Stimulated activated CD4-positive, alpha-beta T cell treated with anti-CD3 and anti-CD28 coated beads, Interleukin-15, amount 100 ng/mL, for 24 hours (primary cell): ENCODE measurements at places on chromosomes 13 and 19.
A peak's percentile ranks its signal among the peaks of the same experiment; 100 is the strongest.

- no peak for DNase-seq
These were observed 5.7 kb downstream of the SLITRK1 start for GRCh38 chr13:83876546-83876945.

GRCh38 chr19:7779631-7780486 lies 16.8 kb downstream of the CLEC4M start:
- no peak for DNase-seq

- DNase-seq: peak; percentile 74
These were observed 13.5 kb upstream of the TPM4 start for GRCh38 chr19:16062789-16063188.

DNA sequence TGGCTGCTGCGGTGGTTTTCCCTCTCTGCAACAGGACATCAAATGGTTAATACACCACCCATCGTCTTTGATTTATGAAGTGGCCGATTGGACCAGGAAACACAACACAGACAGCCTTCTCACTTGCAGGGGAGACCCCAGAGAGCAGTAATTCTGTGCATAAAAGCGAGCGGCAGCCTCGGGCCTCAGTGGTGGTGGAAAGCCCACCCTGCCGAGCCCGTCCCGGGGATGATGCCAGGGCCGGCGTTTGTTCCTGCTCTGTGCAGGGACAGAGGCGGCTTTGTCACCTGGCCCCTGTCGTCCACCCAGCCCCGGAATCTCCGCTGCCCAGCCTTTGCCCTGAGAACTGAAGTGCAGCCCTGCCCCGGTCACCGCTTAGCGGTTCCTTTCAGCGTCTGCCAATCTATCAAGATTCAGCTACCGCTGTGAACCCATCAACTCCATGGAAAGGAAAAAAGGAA lies 184.4 kb downstream of the TSHZ3 start:
- no peak for DNase-seq

- no peak for DNase-seq
These were observed 38.4 kb upstream of the NANOS3 start for GRCh38 chr19:13838435-13839129.

DNA sequence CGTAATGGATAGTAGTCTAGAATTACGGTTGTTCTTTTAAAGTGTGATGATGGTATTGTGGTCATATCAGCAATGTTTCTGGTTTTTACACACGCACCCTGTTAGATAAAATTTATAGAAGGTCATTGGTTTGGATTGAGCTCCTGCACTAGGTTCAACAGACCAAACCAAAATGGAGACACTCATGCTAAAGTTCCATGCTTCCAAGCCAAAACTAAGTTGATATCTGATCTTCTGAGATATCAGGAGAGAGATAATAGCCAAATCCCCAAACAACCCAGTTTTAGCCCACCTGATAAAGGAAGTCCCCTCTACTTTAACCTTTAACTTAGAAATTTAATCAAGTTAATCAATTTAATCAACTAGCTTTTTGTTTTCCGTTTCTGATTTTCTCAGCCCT lies 1.2 kb downstream of the NOSIP start:
- no peak for DNase-seq

DNA sequence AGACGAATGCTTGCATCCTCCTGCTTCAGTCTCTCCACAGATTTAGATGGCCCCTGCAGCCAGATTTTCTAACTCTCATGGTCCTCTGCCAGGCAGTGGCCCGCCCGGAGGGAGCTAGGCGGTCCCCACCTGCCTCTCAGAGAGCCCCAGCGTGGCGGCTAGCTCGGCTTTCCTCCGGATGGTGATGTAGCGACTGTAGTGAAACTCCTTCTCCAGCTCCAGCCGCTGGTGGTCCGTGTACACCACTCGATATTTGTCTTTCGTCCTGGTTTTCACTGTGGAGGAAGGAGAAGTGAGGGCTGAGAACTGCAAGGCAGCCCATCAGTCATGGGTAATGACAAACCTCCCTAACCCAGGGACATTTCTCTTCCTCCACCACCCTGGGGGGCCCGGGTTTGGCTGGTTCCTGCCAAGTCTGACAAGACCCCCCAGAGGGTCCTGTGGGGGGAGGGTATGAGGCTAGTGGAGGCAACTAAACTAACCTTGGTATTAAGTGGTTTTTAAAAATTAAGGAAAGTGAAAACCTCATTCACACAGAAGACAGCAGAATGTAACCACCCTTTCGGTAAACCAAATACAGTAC lies 4.3 kb downstream of the CDX2 start:
- no peak for DNase-seq

GRCh38 chr13:40756042-40756441 lies 14.9 kb downstream of the MRPS31 start:
- no peak for DNase-seq

DNA sequence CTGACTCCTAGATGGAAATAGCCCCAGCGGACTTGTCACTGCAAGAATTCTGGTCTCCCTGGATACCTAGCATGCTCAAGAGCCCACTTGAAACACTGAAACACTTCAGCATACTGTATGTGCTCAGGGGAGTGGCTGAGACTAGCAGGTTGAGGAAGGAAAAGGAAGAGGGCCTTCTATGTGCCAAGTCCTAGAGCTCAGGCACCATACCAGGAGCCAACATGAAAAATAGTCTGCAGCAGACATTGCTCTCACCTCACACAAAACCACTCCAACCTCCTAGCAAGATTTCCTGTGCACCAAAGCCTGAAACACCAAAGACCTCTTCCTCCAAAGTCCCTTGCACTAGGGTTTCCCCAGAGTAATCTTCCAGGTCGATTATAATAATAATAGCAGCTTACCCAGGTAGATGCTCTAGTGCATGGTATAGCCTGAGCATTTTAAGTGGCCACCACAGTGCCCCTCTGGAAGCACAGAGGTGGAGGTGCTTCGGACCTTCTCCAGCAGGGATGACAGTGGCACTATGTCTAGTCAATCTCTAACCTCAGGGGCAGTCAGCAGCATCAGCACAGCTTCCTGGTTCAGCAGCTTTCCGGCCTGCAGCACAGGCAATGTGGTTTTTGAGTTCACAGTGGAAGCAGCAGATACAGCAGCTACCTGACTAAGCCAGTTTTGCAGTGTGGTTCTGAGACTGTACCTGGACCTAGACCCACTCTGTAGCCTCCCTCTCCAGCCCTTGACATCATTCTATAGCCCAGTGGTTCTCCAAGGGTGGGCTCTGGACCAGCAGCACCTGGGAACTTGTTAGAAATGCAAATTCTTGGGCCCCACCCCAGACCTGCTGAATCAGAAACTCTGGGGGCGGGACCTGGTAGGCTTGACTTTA lies 45.6 kb upstream of the UBE2L5 start:
- DNase-seq: peak; percentile 72

DNA sequence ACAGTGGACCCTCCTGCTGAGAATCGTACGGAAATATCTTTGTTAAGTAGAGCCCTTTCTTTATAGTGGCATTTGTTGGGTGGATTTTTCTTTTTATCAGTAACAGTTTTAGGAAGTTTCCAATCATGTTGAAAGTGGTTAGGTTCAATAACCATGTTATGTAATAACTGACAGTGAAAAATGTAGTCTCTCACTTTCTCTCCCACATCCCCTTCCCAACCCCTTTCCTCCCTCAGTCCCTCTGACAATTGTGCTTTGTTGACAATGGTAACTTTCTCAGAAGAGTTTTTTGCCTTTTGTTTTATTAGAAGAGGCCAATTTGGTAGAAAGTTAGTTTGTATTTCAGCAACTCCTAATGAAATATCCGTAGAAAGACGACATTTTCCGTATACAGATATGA lies 77.8 kb upstream of the SLAIN1 start:
- no peak for DNase-seq

GRCh38 chr13:96781141-96781540 lies 213.1 kb downstream of the OXGR1 start:
- DNase-seq: no peak

DNA sequence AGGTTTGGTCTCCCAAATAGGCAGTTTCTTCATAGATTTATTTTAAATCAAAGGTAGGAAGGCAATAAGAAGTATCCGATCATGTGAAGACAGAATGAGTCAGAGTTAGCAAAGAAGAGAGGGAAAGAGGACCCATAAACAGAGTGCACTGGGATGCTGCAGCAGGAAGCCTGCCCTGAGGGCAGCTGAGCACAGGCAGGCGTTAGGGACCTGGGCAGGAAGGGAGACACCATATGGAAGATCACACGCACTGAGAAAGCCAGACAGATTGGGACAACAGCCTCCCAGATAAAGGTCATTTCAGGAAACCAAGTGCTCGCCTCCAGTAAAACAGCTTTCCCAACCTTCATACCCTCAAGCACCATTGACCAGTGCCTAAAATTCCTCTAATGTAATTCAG lies 598.0 kb downstream of the EFNB2 start:
- no peak for DNase-seq

- DNase-seq: no peak
These were observed 213.5 kb downstream of the DLEU7 start for GRCh38 chr13:50629966-50630365.

DNA sequence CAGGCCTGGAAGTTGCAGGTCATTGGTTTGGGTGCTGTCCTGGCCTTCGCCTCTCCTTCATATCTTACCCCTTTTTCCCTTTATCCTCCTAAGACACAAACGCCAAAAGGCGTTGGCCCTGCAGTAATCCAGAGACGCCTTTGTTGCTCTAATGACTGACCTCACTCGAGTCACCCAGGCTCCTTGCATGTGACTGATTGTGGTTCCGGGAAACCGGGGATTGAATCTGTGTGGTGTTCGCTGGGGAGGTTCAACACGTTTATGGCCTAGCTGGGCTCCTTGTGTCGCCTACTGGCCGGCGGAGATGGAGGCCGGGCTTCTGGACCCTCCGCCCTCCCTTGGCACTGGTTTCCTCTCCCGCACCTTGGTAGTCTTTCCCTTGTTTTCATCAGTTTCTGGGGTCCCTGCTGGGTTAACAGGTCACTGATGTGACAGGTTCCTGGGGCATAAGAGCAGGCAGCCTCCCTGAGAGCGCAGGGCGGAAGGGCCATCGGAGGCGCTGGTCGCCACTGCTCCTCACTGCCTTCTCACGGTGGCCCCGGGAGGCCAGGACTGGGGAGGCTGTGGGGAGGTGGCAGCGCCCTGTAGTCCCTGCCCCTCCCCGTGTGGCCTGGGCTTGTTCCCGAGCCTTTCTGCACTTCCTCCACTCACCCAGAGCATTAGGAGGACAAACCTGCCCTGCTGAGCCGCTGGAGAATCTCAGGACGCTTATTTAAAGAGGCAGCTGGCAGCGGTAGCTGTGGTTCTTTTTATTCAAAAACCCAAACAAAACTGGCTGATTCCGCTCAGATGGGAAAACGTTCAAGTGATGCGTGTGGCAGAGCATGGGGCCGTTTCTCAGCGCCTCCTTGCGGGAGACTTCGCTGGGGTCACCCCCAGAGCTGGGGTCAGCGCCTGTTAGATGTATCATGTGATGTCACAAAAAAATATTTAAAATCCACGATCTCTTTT lies 18.1 kb upstream of the NDUFS7 start:
- no peak for DNase-seq

- DNase-seq: no peak
These were observed 42.9 kb upstream of the RAP2A start for GRCh38 chr13:97390941-97391600.

- no peak for DNase-seq
These were observed 589.3 kb upstream of the ARGLU1 start for GRCh38 chr13:107157271-107157670.

DNA sequence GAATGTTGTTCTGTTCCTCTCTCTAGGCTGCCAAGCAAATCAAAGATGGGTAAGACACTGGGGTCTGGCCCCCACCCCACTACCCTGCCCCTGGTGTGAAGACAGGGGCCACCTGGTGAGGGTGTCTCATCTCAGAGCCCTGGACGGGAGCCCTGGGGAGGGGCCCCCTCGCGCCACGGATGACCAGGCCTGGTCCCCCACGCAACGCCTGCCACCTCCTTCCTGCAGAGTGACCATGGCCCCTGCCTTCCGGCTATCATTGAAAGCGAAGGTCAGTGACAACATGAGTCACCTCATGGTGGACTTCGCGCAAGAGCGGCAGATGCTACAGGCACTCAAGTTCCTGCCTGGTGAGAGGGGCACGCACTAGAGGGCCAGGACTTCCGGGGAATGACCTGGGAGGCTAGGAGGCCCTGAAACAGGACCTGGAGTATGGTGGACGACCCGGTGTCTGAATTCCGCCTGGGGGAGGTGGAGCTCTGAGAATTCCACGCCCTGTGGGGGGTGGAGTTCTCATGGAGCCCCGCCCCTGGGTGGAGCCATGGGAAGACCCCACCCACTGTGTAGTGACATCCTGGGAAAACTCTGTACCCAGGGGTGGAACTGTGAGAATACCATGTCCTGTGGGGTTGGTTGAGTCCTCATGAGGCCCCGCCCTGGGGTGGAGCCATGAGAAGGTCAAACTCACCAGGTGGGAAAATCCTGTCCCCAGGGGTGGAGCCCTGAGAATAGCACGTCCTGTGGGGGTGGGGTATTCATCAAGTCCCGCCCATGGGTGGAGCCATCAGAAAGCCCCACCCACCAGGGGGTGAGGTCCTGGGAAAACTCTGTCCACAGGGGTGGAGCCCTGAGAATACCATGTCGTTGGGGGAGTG lies 6.1 kb downstream of the FSD1 start:
- DNase-seq: no peak

- no peak for DNase-seq
These were observed 28.6 kb downstream of the MARK4 start for GRCh38 chr19:45279587-45280192.
